Caudate nucleus (tissue), 63 donors: ENCODE measurements at places on chromosomes 11 and 22.

GRCh38 chr11:132782102-132782501 is 750.2 kb downstream of the OPCML start:
- no peak for DNase-seq

DNA sequence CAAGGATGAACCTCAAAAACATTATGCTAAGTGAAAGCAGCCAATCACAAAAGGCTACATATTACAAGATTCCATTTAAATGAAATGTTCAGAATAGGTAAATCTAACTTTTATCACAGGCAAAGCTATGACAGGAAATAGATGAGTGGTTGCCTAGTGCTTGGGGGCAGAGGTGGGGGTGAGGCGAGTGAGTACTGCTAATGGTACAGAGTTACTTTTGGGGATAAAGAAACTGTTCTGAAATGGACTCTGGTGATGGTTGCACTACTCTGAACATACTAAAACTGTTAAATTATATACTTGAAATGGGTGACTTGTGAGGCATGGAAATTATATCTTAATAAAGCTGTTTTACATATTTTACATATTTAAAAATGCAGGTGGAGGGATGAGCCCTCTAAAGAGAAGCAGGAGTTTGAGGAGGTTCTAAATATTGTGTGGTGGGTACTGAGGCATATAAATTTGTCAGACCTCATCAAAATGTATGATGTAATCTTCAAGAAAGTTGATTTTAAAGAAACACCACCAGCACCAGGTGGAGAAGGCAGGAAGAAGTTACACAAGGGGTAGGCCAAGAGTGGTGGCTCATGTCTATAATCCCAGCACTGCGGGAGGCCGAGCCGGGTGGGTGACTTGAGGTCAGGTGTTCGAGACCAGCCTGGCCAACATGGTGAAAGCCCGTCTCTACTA is 3.6 kb downstream of the SLC43A1 start:
- no peak for DNase-seq

- DNase-seq, result no peak
Observed at GRCh38 chr11:57566005-57566904, 1.2 kb downstream of the UBE2L6 start.

GRCh38 chr11:72045849-72046248 is 34.5 kb downstream of the NUMA1 start:
- DNase-seq, result no peak

- no peak for DNase-seq
Observed at GRCh38 chr11:92967178-92967577, 2.3 kb upstream of the MTNR1B start.

GRCh38 chr22:24097961-24098391 is 83.3 kb upstream of the SUSD2 start:
- no peak for DNase-seq

DNA sequence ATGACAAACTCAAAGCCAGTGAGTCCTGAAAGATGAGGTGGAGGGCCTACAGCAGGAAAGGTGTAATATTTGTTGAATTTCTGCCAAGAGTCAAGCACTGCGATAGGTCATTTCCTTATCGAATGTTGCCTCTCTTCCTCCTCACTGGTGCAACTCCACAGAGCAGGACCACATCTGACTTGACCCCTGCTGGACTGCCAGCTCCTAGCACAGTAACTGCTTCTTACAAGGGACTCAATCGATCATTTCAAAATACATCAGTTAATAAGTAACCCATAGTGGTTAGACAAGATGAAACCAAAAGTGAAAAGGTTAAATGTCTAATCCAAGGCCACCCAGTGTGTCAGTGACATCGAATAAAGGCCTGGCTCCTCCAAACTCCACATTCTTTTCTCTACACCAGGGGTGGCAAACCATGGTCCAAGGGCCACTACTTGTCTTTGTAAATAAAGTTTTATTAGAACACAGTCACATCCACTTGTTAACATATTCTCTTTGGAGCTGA is 98.5 kb upstream of the CSNK2A3 start:
- no peak for DNase-seq

DNA sequence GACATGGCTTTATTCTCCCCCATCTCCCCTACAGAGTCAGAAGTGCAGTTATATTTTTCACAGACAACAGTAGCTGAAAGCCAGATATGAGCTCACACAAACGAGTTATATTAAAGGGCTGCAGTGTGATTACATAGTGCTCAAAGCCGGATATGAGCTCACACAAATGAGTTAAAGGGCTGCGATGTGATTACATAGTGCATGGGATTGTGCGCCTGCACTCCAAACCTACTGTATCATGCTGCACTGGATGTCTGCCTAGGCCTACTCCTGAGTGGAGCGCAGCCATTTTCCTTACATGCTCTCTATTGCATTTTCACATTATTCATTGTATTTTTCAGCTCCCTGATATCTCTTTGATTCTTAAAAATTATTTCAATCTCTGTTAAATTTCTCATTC is 414.6 kb upstream of the LARGE1 start:
- no peak for DNase-seq

GRCh38 chr11:64011371-64011770 is 24.4 kb upstream of the FLRT1 start:
- DNase-seq, result no peak

- no peak for DNase-seq
Observed at GRCh38 chr22:47071807-47072641, 309.6 kb downstream of the TBC1D22A start.

DNA sequence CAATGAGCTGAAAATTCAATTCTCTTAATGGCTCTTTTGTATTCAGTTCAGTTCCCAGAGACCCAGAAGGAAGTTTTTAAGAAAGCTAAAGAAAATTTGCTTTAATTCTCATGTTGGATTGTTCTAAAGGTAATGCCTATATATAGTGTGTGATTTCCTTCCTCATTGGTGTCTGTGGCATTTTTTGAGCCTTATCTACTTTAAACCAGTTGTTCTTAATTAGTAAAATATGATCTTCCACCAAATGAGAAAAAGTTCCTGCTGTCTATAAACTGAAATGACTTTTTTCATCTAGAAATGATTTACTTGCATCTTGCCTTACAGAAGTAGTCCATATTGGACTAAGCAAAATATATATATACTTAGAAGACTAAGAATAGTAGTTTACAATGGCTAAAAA is 622.1 kb upstream of the KIRREL3 start:
- no peak for DNase-seq

GRCh38 chr11:6681949-6682348 is 1.2 kb downstream of the MRPL17 start:
- no peak for DNase-seq

DNA sequence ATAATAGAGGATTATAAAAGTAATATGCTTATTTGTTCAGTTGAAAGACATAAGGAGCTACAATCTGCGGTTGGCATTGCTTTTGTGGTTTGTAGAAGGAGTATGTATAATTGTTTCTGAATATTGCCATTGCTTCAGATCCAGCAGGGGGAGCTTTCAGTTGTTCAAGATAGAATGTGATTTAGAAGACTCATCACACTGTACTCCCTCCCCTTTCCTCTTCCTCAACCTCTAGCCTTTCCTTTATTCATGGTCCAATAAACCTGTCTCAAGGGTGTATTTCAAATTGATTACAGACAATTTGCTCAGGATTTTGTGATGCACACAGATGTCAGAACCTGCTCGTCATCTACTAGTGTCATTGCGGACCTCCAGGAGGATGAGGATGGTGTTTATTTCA is 9.8 kb downstream of the PRMT3 start:
- no peak for DNase-seq

- DNase-seq, result peak; percentile 6
Observed at GRCh38 chr22:17797721-17798559, 23.7 kb upstream of the BID start.

DNA sequence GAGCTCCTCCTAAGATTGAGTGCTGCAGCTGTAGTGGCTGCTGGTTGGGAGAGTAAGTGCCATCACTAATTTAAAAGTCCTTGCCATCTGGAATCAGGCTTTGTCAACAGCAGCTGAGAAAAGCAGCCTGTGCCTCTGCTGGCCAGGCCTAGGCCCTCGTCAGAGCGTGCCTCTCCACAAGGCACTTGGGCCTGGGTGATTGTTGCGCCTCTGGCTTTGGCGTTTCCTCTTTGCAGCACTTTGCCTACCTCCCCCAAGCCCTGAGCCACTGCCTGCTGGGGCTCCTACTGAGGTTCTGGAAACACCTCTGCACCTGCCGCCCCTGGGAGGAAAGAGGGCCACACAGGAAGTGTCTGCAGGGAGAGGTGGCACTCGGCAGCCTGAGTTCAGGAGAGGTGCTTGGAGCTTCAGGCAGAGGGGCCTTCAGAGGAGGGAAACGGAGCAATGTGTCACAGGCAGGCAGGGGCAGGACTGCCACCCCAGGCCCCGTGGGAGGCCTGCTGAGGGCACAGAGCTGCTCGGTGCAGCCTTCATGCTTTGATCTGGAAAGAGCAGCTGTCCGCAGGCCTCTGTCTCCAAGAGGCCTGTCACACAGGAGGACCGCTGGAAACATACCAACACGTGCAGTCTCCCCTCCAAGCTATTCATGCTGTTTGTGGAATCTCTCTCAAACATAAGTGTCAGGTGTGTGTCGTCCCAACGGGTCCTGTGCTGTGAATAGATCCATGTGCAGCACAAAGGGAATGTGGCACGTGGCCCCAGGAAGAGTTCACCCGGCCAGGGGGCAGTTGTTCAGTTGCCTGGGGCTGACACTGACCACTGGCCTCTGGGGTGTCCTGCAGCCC is 61.5 kb upstream of the EMID1 start:
- no peak for DNase-seq

DNA sequence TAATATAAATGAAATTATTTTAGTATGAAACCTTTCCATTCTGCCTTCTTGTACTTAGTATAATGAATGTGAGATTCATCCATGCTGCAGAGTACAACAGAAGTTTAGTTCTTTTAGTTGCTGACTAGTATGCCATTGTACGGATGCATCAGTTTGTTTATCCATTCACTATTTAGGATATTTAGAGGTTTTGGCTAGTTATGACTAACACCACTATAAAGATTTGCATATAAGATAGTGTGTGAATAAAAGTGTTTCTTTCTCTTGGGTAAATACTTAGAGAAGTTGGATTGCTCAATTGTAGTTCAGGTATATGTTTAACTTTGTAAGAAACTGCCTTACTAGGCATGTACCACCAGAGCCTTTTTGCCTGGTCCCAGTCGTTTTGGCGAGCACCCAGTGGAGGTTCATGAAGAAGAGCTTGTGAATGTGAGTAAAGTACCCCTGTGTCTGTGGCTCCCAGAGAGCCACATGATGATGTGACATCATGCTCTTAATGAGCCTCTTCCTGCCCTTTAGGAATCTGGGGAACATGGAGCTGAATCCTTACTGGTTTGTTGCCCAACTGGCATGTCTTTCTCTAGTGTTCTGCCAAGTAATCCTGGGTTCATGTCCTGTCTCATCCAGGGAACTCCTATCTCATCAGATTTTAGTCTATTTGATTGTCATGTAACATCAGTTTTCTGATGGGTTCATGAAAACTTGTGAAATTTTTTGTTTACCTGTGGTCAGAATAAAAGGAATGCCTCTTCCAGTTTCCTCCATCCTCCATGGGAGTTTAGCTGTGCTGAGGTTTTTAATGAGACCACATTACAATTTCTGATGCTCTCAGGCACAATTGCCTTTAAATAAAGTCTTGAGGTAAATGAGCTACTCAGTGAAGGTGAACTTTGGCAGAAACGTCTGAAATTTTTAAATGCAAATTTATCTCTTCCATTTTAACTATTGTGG is 234.8 kb downstream of the CASP12 start:
- DNase-seq, result no peak

DNA sequence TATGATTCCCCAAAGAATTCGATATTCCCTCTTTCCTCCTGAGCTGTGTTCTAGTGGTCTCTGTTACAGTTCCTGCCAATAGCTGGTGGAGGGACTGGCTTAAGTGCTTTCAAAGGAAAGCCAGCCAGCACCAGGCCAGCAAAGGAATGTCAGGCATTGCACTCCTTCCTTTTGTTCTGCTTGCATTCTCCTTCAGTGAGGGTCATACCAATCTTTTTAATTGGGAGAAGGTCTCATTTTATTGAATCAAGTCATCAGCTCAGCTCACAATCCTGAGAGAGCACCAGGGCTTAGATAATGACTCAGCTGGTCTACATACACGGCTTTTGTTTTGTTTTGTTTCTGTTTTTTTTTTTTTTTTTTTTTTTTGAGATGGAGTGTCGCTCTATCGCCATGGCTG is 222.9 kb downstream of the NAV2 start:
- no peak for DNase-seq

GRCh38 chr11:13635290-13635689 is 33.2 kb upstream of the FAR1 start:
- no peak for DNase-seq

- no peak for DNase-seq
Observed at GRCh38 chr11:12743834-12744449, 69.7 kb downstream of the TEAD1 start.

DNA sequence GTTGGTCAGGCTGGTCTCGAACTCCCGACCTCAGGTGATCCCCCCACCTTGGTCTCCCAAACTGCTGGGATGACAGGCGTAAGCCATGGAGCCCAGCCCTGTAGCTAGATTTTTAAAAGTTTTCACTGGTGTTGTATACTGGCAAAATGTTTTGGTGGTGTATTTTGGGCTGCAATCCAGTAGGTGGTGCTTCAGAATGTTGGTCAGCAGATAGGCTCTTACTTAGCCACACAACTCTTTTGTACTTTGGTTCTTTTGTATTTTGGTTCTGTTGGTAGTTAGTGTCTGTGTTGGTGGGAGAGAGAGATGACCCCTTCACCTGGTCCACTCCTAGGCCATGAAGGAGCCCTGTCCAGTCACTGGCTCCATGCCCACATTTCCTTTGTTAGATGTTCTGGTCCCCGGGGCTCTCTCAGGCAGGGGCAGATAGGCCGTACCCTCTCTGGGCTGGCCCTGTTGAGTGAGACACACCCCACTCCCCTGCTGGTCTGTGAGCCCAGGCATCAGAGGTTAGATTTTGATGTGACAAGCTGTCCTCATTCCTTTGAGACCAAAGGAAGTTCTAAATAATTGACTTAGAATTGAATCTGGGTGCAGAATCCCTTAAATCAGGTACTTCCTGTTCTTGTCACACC is 123.8 kb downstream of the DDX10 start:
- DNase-seq, result no peak

DNA sequence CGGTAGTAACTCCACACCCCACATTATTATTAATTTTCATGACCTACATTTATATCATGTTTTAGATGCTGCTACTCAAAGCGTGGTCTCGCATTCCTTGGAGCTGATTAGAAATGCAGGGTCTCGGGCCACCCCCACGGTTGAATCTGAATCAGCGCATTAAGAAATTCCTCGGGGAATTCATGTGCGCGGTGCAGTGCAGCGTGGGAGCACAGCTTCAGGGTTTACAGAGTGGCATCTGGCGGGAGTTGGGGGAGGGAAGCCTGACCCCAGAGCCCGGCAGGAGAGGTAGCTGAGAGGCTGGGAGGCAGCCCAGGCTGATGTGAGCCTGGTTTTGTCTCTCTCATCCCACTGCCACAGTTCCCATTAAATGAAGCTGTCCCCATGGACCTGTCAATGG is 48.1 kb upstream of the DAGLA start:
- DNase-seq, result peak; percentile 18

DNA sequence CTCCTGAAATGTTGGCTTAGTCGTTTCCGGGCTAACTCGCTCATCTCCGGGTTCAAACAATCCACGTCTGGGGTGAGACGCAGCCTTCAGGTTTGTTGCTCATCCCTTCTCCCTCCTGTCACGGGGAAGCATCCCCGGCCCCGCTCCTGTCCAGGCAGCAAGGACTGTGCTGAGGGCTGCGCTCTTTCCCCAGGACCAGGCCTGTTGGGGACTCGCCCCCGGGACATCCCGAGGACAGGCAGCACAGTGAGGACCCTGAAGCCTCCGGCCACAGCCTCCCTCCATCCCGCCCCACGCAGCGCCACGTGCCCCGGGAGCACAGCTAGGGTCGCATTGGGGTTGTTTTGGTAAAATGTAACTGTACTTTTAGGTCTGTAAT is 252.0 kb downstream of the BRD1 start:
- DNase-seq, result no peak
